ENCODE measurements at places on chromosomes 5 and 9.

- DNase-seq: no peak
Measured at GRCh38 chr9:91949392-91949945, 559 bp downstream of the ROR2 start.

- no peak for DNase-seq
Measured at GRCh38 chr5:44266882-44267576, 122.2 kb downstream of the FGF10 start.

- no peak for DNase-seq
Measured at GRCh38 chr9:5582835-5583195, 46.1 kb upstream of the RIC1 start.

DNA sequence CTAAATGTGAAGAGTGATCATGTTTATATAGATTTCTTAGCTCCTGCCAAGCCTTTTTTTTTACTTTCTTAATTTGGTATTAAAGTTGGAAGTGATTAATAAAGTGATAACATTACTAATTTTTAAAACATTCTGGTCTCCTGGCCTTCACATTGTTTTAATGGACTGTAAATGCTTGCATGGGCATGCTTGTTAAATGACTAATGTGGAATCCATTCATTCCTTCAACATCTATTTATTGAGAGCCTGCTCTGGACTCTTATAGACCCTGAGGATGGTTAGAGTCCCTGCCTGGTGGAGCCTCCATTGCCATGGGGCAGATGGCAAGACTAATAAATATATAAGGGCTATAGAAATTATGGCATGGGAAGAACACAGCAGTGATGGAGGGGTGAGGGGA, 103.5 kb downstream of the NTRK2 start:
- no peak for DNase-seq

Measured in activated CD8-positive, alpha-beta memory T cell treated with anti-CD3 and anti-CD28 coated beads for 24 hours (primary cell).